ENCODE measurements at places on chromosomes 13 and 19.
A peak's percentile ranks its signal among the peaks of the same experiment; 100 is the strongest.

GRCh38 chr19:5143471-5144411, 174.8 kb downstream of the KDM4B start:
- no peak for DNase-seq

DNA sequence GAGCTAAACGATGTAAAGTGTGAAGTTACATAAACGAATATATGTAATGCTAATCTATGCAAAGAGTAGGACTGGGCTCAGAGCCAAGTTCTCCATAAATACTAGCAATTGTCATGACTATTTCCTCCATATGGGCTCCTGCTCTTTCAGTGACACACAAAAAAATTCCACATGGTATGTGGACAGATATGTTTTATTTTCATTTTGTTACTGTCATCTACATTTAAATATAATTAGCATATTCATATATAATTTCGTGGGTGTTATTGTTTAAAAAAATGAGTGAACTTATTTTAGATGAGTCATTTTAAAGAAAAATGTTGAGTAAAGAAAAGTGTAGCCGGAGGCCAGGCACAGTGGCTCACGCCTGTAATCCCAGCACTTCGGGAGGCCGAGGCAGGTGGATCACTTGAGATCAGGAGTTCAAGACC, 5.0 kb upstream of the IGSF23 start:
- peak; percentile 92 for DNase-seq

GRCh38 chr13:30762643-30763042, 27.3 kb downstream of the ALOX5AP start:
- no peak for DNase-seq

GRCh38 chr13:67854990-67855389, 624.9 kb upstream of the PCDH9 start:
- peak; percentile 11 for DNase-seq

- no peak for DNase-seq
Measured at GRCh38 chr13:21069561-21070004, 8.2 kb upstream of the LATS2 start.

- no peak for DNase-seq
Measured at GRCh38 chr13:111577956-111578605, 257.6 kb downstream of the TEX29 start.

GRCh38 chr19:46289724-46290619, 6.9 kb upstream of the HIF3A start:
- no peak for DNase-seq
